Astrocyte of the hippocampus (primary cell): ENCODE measurements at places on chromosomes 5 and 9.

GRCh38 chr9:93185266-93186214 lies 1.6 kb downstream of the WNK2 start:
- DNase-seq = no peak

DNA sequence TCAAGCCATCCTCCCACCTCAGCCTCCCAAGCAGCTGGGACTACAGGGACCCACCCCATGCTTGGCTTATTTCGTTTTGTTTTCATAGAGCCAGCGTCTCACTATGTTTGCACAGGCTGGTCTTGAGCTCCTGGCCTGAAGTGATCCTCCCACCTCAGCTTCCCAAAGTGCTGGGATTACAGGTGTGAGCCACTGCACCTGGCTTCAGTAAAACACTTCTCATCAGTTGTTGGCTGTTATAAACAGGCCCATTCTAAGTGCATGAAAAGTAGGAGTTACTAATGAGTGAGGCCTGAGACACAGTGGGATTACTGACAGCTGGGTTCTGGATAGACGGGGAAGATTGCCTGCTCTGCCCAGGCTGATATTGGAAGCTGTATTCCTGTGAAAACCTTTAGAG lies 3.5 kb downstream of the CRB2 start:
- no peak for DNase-seq

GRCh38 chr5:104821606-104822005 lies 1259.0 kb upstream of the NUDT12 start:
- no peak for DNase-seq

- peak; percentile 70 for DNase-seq
Measured at GRCh38 chr9:3441197-3441816, 84.5 kb downstream of the RFX3 start.

GRCh38 chr9:134215699-134216448 lies 51.5 kb upstream of the RNU6ATAC start:
- peak; percentile 26 for DNase-seq

DNA sequence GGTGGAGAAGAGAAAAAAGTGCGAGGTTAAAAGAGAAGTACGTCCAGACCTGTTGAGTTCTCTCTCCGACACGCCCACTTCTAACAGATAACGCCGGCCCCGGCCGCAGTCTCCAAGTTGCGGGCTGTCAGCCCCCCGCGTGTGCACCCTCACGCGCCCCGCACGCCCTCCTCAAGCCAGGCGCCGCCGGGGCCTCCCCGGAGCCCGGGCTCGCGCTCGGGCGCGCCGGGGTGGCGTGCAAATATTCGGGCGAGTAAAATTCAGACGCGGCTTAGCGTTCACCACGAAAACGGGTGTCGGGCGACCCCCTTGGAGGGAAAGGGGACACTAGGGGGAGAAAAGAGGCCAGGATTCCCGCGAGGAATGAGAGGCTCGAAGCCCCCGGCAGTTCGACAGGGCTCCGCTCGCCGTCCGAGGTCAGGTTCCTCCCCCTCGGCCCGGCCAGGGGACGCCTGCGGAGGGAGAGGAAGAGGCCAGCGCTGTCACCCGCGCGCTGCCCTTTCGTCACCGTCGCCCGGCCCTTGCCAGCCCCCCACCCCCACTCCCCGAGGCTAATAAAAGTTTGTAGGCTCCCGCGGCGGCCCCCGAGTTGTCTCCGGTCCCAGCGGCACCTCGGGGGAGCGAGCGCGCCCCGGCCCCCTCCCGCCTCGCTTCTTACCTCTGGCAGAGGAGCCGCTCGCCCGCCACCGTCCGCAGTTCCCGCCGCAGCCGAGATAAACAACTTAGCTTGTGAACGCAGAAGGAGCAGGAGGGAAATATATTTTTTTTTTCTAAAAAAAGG lies 743 bp downstream of the NR3C1 start:
- peak; percentile 74 for DNase-seq

DNA sequence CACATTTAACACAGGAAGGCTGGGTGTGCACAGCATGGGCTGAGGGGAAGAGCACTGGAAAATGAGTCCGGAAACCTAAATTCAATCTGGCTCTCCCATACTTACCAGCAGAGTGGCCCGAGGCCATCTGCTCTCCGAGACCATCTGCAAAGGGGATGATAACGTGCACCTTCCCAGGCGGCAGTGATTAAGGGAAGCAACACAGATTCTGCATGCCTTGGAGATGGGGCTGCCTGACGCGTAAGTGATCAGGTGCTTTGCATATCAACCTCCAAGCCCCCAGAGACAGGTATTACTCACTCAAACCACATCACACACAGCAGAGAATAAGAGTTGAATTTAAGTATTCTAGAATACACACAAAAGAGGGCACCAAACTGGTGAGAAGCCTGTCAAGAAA lies 9.1 kb downstream of the EPB41L4B start:
- DNase-seq = no peak

- no peak for DNase-seq
Measured at GRCh38 chr9:18263377-18263776, 210.6 kb upstream of the ADAMTSL1 start.

DNA sequence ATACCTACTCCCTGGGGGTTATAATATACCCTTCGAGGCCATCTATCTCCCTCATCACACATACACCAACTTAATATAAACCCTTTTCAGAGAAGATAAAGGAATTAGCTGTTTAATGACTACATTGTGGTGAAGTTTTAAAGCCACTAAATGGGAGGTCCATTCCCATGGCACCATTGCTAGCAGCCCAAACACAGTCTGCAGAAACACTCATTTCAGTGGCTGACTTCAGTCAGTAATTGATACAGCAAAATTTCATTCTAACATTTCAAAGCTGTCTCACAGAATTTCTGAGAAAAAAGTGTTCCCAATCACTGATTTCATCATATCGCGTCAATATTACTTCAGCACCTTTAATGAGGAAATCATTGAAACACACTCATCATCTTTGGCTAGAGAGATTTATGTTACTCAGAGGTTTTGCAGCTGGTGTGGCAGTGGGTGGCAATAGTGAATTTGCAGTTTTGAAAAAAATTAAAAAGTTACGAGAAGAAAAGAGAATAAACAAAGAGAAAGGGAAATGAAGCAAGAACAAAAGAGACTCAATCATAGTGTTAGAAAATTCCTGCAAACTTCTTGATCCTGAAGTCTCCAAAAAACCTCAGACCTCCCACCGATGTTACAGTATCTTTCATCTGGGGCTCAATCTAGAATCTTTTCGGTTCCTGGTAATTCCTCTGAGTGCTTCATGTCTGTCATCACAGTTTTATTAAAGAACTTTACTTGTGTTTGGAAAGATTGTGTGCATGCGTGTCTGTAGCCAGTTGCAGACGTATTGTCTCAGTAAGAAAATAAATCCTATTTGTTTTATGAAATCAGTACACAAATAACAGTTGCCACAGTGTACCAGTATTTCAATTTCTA lies 105.0 kb downstream of the ERCC6L2 start:
- no peak for DNase-seq

- no peak for DNase-seq
Measured at GRCh38 chr5:138979684-138980280, 104.6 kb upstream of the LRRTM2 start.

- DNase-seq = peak; percentile 68
Measured at GRCh38 chr5:151718646-151719045, 31.9 kb upstream of the SPARC start.
